Transverse colon (tissue), 4 donors: ENCODE measurements at places on chromosomes 3 and 15. TPM values are rescaled to one million over a fixed set of nuclear protein-coding genes. Genes with fewer than 3 reads are reported as not detected.

FSIP1 gene
- total RNA-seq: 1.9 TPM

STRIT1 gene
- 2.5 TPM for total RNA-seq

- peaks cover 4% of the 10 kb centered on the region for H3K4me1 ChIP-seq
- H3K36me3 ChIP-seq: no peaks in the 10 kb centered on the region
- no peaks in the 10 kb centered on the region for H3K27me3 ChIP-seq
Observed at GRCh38 chr15:100252359-100252758, 89.4 kb downstream of the ADAMTS17 start.

DNA sequence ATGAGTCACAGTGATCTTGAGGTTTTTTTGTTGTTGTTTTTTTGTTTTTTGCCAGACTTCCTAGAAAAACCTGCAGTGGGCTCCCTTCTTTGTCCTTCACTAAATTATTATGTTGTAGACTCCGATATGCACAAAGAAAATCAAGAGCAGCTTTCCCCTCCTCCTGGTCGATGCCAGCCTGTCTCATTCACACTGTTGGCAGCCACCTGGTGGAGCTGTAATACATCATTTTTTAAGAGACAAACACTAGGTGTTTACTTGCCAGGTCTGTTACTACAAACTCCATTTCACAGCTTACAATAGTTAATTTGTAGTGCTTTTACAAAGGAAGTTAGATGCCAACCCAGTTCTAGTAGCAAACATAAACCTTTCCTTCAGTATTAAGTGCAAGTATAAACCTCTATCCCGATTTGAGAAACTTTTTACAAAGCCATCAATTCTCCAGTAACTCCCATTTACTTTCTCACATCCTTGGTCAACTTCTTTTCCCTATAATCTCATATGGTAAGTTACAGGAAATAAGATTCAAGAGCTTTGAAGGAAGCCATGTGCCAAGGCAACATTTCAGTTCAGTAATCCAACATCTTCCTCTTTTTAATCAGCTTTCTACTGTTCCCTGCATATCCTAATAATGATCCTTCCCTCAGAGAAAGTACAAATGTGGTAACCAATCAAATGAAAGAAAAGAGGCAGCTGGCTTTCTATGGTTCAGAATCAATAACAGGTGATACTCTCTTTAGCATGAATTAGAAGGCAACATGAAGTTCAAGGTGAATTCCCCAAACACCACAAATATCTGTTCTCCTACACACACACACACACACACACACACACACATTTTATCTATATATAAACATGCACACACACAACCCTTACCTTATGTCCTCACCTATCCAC, 14.0 kb downstream of the AAGAB start:
- peak; percentile 41 for DNase-seq
- H3K4me1 ChIP-seq: peaks cover 32% of the 10 kb centered on the region
- H3K4me3 ChIP-seq: no peak overlapping the region

DNA sequence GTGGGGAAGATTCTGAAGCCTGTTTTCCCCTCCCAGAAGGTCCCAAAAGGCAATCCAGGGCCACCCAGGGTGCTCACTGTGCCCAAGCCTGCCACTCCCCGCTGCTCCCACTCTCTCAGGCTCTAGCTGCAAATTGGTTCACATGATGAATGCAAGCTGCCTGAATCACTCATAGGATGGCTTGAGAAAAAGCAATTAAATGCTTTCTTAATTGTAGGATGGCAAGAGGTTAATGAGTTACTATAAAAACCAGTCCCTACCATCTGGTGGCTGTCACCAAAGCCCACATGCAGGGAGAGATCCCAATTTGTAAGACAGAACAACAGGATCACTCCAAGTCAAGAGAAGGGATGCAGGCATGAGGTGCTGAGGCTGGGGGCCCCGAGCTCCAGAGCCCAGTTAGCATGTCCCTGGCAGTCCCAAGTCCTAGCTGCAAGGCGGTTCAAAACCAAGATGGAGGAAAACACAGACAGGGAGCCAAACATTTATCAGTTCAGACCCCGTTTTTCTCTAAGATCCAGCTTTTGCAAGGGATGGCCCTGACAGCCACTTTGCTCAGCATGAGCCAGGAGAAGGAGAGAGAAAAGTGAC, 207.1 kb downstream of the UACA start:
- DNase-seq: no peak
- H3K27ac ChIP-seq: no peak overlapping the region
- no peaks in the 10 kb centered on the region for H3K27me3 ChIP-seq
- no peaks in the 10 kb centered on the region for H3K4me1 ChIP-seq

DNA sequence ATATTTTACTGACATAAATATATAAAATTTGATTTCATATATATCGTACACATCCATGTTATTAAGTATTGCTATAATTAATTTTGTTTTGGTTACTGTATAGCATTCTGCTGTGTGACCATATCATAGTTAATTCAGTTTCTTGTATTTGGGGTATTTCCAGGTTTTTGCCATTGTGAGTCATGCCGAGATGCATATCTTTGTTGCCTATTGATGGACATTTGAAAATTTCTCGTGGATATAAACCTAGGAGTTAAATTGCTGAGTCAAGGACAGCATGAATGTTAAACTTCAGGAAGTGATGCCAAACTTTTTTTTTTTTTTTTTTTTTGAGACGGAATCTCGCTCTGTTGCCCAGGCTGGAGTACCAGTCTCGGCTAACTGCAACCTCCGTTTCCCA, 33.7 kb upstream of the GPR171 start:
- H3K4me1 ChIP-seq: peaks cover 3% of the 10 kb centered on the region
- no peak overlapping the region for H3K4me3 ChIP-seq
- no peaks in the 10 kb centered on the region for H3K36me3 ChIP-seq
- H3K27me3 ChIP-seq: no peaks in the 10 kb centered on the region

- H3K36me3 ChIP-seq: no peaks in the 10 kb centered on the region
- H3K4me3 ChIP-seq: no peak overlapping the region
- no peaks in the 10 kb centered on the region for H3K27me3 ChIP-seq
- H3K27ac ChIP-seq: no peak overlapping the region
- H3K4me1 ChIP-seq: no peaks in the 10 kb centered on the region
Observed at GRCh38 chr3:189712906-189713483, 81.8 kb downstream of the TP63 start.

DNA sequence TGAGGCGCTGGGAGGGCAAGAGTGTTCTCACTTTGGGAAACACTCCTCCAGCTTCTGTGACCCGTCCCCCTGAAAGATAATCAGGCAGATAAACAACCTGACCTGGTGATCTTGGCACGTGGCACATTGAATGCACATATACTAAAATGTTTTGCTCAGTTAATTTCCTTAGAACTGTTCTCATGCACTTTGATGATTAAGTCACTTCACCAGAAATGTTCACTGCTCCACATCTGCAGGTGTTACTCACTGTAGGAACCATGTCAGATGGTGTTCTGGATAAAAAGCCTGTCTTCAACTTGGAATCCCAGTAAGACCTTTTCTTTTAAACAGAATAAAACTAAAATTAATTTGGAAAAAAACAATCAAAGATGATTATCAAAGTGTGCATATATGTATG, 24.6 kb upstream of the NIPA2 start:
- no peak overlapping the region for H3K27ac ChIP-seq
- no peaks in the 10 kb centered on the region for H3K27me3 ChIP-seq
- H3K4me3 ChIP-seq: no peak overlapping the region
- no peaks in the 10 kb centered on the region for H3K4me1 ChIP-seq
- no peaks in the 10 kb centered on the region for H3K36me3 ChIP-seq

- no peak overlapping the region for H3K4me3 ChIP-seq
- no peaks in the 10 kb centered on the region for H3K27me3 ChIP-seq
- no peak for DNase-seq
- H3K27ac ChIP-seq: no peak overlapping the region
- peaks cover 6% of the 10 kb centered on the region for H3K36me3 ChIP-seq
Observed at GRCh38 chr3:32757618-32758374, 60.0 kb upstream of the TRIM71 start.

GRCh38 chr3:169303660-169304059, 359.9 kb downstream of the MECOM start:
- DNase-seq: no peak
- peaks cover 28% of the 10 kb centered on the region for H3K4me1 ChIP-seq
- no peaks in the 10 kb centered on the region for H3K36me3 ChIP-seq
- H3K27me3 ChIP-seq: no peaks in the 10 kb centered on the region
